ENCODE measurements at places on chromosomes 1 and 21.

- H3K27me3 ChIP-seq = no peaks in the 10 kb centered on the region
- no peak for DNase-seq
- H3K36me3 ChIP-seq = peaks cover 62% of the 10 kb centered on the region
- H3K27ac ChIP-seq = no peak overlapping the region
These were observed 13.3 kb upstream of the PIGV start for GRCh38 chr1:26774462-26774861.

- DNase-seq = peak; percentile 87
- H3K4me3 ChIP-seq = peak overlapping the region; percentile 71
- peaks cover 27% of the 10 kb centered on the region for H3K36me3 ChIP-seq
These were observed 14.1 kb downstream of the ENTREP3 start for GRCh38 chr1:155241069-155241679.

DNA sequence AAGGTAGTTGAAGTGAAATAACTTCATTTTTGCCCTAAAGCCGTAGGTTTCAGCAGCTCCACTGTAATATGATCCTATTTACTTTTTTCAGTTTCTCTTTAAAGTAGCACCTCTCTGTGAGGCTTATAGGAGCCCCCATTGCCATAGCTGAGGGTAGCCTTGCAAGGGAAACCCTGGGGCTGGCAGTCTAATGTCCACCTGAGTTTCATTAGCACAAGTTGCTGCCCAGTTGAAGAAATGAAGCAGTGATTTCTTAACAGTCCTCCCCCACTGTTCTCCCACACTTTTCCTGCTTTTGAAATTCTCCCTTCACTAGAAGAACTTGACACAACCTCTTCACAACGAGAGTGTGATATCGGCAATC is 1.5 kb downstream of the HMCN1 start:
- peak; percentile 32 for DNase-seq
- no peaks in the 10 kb centered on the region for H3K4me1 ChIP-seq
- no peaks in the 10 kb centered on the region for H3K27me3 ChIP-seq
- peaks cover 9% of the 10 kb centered on the region for H3K36me3 ChIP-seq
- H3K4me3 ChIP-seq = peak overlapping the region; percentile 42
- no peak overlapping the region for H3K27ac ChIP-seq

- peak overlapping the region; percentile 10 for H3K4me3 ChIP-seq
- H3K36me3 ChIP-seq = no peaks in the 10 kb centered on the region
- H3K27me3 ChIP-seq = no peaks in the 10 kb centered on the region
- peaks cover 2% of the 10 kb centered on the region for H3K4me1 ChIP-seq
These were observed 111.2 kb upstream of the ADGRL2 start for GRCh38 chr1:81689531-81689941.

DNA sequence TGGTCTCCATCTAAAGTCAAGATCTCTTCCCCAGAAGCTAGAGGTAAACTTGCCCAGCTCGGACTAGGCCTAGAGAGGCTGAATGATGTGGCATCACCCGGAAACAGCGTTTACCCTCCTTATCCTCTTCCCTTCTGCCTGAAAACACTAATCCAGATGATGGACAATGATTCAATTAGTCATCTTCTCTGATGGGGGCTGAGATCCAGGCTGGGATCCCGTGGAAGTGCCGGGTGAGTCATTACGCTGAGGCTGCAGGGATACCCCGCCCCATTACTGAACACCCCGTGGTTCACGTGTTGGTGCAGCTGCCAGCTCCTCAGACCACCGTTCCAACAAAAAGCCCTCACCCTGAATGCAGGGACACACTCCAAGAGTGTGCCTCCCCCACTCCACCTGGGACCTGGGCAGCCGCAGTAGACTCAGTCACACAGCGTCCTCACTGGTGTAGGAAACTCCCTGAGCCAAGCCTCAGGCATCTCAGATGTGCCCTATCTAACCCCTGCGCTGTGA is 2.0 kb downstream of the S100A6 start:
- H3K27ac ChIP-seq = peak overlapping the region; percentile 98
- H3K4me1 ChIP-seq = peaks cover 34% of the 10 kb centered on the region
- peaks cover 13% of the 10 kb centered on the region for H3K36me3 ChIP-seq
- peak; percentile 94 for DNase-seq
- H3K4me3 ChIP-seq = peak overlapping the region; percentile 9
- H3K27me3 ChIP-seq = no peaks in the 10 kb centered on the region

DNA sequence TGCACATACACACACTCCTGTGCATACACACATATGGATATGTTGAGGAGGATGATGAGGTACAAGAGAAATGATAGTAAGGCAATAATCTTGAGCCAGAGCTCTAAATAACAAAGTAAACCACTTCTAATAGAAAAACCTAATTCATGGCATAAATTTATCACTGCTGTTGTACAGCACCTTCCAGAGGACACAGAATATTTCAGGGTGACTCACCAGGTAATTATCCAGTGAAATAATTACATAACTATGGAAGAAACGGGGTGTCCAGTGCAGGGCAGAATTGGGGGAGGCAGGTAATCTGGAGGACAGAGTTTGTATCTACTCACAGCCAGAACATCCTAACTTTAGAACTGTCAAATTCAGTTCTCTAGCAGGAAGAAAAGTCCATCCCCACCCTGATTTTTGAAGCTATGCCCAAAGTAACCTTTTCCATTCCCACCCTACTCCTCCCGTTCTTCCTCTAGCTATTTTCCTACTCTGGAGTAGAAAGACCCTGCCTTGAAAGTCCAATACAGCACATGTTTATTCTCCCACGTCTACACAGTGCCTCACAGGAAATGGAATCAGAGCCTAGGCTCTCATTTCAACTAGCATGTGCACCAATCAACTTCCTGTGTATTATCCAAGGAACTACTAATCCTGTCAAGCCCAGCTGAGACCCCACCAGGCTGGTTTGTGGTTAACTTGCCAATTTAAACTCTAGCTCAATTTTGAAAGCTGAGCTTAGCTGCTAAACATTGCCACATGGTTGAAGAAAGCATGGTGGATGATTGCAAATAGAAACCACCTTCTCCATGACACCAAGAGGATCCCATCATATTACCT is 96.6 kb downstream of the PTPN14 start:
- peaks cover 17% of the 10 kb centered on the region for H3K36me3 ChIP-seq
- H3K4me1 ChIP-seq = peaks cover 17% of the 10 kb centered on the region
- no peaks in the 10 kb centered on the region for H3K27me3 ChIP-seq
- DNase-seq = peak; percentile 73

- no peaks in the 10 kb centered on the region for H3K36me3 ChIP-seq
- no peak for DNase-seq
- no peaks in the 10 kb centered on the region for H3K27me3 ChIP-seq
- H3K4me1 ChIP-seq = peaks cover 10% of the 10 kb centered on the region
These were observed 19.8 kb downstream of the SMIM12 start for GRCh38 chr1:34839526-34840305.

DNA sequence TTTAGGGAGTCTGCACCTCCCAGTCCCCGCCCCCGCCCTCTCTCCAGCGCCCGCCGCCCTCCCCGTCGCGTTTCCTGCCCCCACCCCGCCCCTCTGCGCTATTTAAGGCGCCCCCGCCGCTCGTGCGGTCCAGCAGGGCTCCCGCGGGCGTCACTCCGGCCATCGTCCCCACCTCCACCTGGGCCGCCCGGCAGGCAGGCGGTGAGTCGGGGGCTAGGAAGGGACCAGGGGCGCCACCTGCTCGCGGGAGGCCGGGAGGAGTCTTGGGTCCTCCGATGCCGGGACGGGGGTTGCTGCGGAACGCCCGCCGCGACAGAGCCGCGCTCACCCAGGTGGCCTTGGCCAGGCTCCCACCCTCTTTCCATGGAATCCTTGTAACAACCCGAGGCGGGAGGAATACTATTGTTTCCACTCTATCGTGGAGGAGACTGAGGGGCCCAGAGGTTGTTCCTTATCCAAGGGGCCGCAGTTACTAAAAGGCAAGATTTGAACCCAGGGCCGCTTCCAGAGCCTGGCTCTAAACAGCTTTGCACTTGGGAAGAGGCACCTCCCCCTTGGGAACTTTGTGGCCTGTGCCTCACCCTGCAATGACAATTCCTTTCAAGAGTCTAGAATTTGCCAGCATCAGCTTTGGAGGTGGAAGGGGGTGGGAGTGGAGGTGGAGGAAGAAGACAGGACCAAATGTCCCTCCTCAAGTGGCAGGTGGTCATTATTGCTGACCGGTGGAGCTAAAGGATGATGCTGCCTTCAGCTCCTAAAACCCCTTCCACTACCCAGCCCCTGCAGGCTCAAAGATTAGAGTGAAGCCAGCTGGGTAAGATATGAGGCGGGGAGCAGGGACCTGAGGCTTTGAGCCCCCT is at the start of gene GJA4:
TSS of gene GJA4 (plus strand) at position 132 of the 860 bp plus-strand sequence. CDS start 1,215 bp downstream, outside the sequence.
- H3K36me3 ChIP-seq = no peaks in the 10 kb centered on the region
- H3K4me1 ChIP-seq = no peaks in the 10 kb centered on the region
- DNase-seq = no peak
